ENCODE measurements at places on chromosomes 6 and 20. TPM values are rescaled to one million over a fixed set of nuclear protein-coding genes. Genes with fewer than 3 reads are reported as not detected.

- DNase-seq = no peak
Observed at GRCh38 chr6:50822078-50822476, 3.4 kb downstream of the TFAP2B start.

GRCh38 chr6:1745814-1746213 lies 136.1 kb downstream of the FOXC1 start:
- DNase-seq = no peak

DNA sequence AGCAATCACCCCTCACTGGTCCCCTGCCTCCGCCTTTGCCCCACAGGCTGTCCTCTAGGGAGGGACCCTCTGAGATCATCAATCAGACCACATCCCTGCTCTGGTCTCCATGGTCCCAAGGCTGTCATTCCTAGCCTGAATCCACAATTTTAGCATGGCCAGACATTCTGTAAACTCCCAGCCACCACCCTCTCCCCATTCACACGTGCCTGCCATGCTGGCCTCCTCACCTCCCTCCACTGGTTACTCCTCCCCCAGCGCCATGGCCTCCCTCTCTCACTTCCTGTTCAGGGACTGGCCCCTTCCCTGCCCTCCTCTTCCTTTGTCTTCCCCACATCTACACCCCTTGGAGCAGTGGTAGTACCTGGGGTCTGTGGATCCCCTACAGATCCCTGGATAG lies 150.7 kb upstream of the MLN start:
- no peak for DNase-seq

Gene KHDC1L
- not detected for total RNA-seq

Gene MUC22
- not detected for total RNA-seq

DNA sequence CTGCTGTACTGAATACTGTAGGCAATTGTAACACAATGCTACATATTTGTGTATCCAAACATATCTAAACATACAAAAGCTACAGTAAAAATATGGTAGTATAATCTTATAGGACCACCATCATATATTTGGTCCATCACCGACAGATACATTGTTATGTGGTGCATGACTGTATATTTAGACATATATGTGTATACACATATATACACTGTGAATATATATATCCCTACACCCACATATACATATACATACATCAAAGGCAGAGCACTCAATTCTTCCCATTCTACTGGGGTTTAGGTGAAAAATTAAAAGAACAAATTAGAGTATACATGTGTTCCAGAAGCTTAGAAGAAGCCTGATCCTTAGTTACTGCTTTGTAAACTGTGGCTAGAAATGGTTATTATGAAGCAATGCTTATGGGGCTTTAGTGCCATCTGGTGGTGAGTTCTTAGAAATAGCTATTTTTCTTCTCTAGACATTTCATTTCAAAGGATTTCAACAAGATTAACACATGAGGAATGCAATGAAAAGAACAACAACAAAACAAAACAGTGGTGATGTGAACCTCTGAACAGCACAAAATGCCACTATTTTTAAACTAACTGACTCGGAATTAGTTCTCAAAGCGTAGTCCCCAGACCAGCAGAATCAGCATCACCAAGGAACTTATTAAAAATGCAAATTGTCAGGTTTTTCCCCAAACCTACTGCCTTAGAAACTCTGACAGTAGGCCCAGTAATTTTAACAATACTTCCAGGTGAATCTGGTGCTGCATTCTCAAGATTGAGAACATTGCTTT lies 38.0 kb downstream of the PKHD1 start:
- no peak for DNase-seq

Gene DZANK1
- total RNA-seq = 1.9 TPM

Gene LY86
- 1.3 TPM for total RNA-seq

Gene CAGE1
- 0.10 TPM for total RNA-seq

DNA sequence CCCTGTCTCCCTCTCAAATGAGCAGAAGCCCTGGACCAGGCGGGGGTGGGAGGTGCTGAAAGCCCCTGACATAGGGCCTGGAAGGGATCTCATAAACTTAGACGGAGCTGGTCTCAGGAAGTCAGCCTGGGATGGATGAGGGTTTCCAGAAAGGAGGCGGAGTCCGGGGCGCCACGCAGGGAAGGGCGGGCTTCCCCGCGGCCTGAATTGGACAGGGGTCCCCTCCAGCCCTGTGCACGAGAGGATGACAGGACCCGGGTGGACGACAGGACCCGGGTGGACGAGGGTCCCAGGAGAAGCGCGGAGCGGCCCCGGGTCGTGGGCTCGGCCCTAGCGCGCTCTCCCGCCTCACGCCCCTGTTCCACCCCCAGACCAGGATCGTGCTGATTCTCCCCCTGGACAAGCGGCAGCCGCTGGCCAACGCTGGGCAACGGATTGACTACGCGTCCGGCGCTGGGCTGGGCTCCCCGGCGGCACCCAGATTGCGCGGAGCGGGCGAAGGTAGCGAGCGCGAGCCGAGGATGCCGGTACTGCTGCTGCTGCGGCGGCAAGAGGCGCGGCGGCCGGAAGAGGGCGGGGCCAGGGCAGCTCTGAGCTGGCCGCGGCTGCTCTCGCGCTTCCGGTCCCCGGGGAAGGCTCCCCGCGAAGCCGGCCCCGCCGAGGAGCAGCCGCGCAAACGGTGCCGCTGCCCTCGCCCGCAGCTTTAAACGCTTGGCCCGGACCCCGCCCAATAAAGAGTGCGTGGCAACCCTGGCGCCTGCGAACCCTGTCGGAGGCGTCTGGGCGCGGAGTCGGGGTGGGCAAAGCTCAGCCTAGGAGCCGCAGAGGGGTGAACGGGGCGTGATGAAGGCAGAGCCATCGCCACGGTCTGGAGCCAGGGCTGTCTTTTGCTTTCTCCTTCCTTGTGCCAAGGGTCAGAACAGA lies 1.3 kb downstream of the C20orf144 start:
- DNase-seq = peak; percentile 92

Gene ZNF335
- total RNA-seq = 29.0 TPM

DNA sequence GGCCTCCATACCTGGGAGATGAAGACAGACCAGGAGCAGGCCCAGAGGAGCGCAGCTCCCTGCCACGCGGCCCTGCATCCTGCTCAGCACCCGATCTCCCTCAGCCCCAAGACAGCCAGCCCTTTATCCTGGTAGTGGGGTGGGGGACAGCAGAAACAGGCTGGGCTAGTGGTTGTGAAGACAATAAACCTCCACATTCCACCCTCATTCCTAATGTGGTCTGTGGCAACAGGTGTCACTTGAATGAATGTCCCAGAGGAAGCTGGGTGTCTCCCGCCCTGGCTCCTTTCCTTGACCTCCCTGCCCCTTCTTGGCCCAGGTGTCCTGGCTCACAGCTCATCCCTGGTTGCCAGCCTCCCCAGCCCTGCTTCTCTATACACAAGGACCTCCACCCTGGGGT lies at the start of gene C6orf15:
C6orf15 (minus strand) TSS at position 98 of the 400 bp plus-strand sequence; CDS start at position 78, 20 bp downstream.
- DNase-seq = no peak

DNA sequence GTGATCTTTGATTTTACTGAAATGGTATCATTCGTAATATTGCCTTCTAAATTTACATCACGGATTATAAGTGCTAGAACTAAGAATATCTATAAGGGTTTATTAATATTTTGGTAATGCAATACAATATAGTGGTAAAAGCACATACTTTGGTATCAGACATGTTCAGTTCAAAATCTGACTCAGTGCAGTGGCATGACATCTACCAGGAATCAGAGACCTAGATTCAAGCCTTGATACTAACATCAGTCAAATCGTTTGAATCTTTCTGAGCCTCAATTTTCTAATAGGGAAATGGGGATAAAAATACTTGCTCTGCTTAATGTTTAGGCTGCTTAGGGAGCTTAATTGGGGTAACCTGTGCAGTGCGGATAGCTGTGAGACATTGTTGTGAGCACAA lies 488.0 kb downstream of the BCKDHB start:
- DNase-seq = no peak

DNA sequence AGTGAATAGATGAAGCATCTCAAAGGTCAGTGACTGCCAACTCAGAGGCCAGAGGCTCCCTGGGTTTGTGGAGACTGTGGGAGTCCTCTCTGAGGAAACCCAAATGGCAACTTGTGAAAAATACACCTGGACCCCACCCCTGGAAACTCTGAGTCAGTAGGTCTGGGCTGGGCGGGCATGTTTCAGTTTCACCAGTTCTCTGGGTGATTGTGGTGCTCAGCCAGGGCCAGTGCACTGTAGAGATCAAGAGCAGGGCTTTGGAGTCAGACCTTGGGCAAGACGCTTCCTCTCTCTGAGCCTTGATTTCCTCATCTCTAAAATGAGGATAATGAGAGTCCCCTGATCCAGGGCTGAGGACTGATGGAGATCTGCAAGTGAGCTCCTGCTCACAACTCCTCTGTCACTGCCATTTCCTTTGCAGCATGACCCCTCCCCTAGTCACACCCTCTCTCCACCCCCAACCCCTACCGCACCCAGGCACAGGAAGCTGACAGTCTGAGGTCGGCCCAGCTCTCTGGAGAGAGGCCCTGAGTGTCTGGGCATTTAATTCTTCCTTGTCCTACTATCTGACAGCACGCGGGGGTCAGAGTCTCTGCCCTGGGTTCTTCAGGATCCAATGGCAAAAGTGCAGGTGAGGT lies 5.1 kb downstream of the DEF6 start:
- DNase-seq = peak; percentile 91

DNA sequence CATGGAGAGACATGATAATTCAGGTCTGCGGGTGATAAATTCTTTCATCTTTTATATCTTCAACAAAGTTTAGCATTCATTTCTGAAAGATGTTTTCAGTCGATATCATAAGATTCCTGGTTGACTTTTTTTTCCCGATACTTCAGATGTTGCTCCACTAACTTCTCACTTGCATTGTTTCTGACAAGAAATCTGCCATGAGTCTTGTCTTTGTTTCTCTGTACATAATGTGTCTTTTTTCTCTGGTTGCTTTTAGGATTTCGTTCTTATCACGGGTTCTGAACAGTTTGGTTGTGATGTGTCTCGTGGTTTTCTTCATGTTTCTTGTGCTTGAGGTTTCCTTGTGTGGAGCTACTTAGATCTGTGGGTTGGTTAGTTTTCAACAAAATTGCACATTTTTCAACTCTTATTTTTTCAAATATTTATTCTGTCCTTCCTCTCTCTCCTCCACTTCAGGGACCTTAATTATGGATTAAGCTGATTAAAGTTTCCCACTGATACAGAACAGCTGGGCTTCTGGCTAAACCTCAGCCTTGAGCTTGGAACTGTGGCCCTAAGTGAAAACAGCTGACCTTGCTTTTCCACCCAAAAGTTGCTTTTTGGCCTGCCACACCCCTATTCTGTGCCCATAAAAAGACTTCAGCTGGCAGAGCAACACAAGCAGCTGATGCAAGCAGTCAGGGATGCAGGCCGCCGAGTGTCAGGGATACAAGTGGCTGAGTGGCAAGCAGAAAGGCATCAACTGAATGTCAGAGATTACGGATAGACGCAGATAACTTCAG lies 97.9 kb upstream of the SNX9 start:
- DNase-seq = no peak

- DNase-seq = no peak
Observed at GRCh38 chr6:81326881-81327561, 425.5 kb downstream of the TENT5A start.

DNA sequence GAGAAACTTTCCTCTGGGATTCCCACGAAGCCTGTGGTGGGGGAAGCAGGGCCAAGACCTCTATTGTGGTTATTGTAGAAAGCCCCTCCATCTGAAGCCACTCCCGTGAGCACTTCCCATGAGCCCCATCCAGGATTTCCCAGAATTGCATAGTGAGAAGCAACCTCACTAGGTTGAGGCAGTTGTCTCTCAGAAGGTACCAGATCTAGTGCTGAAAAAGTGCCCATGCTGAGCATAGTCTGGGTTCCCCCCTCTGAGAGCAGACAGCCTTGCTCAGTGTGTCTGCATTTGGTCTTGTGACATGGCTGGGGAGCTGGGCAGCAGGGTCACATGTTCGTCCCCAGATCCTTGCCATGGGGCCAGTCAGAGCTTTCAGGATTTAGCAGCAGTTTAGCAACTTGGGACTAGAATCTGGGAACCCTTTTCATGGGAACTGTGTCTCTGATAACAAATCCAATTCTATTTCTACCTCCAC lies 38.6 kb downstream of the SLC9A8 start:
- no peak for DNase-seq

DNA sequence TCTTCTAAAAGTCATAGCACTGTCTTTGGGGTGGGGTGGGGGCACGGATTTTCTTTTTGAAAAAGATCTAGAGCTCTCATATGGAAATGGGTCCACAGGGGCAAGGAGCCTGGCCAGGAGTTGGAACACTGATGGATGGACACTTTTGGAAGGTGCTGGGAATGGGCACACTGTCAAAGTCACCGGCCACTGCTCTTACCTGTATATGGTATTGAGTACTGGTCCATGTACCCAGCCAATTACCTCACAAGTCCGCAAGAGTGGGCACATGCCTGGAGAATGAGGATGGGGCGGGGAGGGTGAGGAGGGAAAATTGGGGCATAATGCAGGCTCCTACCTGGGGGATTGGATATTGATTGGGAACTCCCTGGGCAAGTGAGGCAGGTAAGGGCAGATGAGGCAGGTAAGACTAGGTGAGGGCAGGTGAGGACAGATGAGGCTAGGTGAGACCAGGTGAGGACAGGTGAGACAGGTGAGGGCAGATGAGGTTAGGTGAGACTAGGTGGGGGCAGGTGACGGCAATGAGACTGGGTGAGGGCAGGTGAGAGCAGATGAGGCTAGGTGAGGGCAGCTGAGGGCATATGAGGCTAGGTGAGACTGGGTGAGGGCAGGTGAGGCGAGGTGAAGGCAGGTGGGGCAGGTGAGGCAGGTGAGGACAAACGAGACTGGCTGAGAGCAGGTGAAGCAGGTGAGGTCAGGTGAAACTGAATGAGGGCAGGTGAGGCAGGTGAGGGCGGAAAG lies 167.9 kb downstream of the NRN1 start:
- DNase-seq = no peak

GRCh38 chr6:41093729-41094128 lies 21.0 kb downstream of the NFYA start:
- DNase-seq = no peak

- no peak for DNase-seq
Observed at GRCh38 chr20:62678553-62678952, 30.1 kb upstream of the NTSR1 start.

Gene SNAP25
- not detected for total RNA-seq

DNA sequence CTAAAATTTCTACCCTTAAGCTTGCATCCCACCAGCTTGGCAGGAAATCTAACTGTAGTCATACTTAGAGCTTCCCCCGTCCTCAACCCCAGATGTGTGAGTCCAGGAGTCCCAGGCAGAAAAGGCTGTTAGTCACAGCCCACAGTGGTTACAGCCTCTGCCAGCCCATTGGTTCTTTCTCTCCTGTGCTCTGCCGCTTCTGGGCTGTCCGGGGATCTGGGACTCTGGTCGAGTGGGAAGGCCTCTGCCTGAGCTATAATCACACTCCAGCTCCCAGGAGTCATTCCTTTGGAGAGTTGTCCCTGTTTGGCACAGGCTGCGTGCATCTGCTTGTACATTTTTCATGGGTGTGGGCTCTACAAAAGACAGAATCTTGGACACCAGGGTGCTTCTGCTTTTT lies 45.6 kb upstream of the FYN start:
- no peak for DNase-seq
